Left ventricle myocardium inferior (tissue), 1 donor: ENCODE measurements at places on chromosomes 3 and 15. TPM values are rescaled to one million over a fixed set of nuclear protein-coding genes. Genes with fewer than 3 reads are reported as not detected.

DNA sequence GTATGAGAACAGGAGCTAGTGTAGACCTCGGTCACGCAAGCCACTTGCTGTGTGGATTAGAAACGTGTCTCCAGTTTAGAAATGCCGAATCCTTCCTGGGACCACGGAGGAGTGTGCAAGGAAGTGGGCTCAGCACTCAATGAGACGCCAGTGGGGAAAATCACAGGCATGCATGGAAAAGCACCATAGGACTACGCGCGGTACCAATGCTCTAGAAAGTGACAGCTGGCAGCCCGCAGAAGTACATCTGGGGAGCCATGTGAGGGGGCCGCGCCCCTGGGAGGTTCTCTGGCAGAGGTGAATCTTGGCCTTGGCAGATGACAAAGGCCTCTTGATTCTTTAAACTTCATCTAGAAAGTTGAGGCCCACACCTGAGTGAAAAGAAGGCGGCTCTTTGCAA lies 99.3 kb downstream of the LRRK1 start:
- DNase-seq = no peak

DNA sequence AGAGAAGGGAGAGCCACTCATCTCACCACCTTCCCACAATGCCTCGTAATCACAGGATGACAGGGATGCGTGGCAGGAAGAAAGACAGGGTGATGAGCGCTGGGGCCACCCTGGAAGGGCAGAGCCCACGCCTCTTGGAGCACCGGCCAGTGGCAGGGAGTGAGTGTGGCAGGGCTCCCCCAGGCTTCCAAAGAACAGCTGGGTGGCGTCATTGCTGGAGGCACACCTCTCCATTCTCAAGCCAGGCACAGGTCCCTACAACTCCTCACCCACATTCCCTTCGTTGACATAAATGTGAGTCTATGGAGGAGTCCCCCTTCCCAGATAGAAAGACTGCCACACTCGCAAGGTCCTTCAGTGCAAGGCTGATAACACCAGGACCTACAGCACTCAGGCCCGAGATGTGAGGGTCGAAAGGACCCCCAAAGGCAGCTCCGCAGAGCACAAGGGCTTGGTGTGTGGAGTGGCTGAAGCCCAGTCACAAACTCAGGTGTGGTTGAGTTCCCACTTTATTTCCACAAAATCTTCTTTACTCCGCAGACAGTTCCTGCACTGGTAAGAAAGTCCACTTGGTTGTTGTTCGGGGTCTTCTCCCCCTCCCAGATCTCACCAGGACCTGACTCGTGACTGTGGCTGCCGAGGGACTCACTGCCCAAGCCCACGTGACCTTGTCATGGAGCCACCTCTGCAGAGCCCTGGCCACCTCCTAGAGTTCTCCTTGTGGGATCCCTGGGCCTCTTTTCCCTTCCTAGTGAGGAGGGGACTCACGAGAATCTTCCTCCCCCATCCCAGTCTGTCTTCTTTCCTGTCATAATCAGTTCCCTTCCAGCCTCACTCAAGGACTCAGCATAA lies 22.4 kb upstream of the CORO2B start:
- no peak for DNase-seq

- no peak for DNase-seq
These were observed 148.6 kb upstream of the STT3B start for GRCh38 chr3:31384117-31384516.

DNA sequence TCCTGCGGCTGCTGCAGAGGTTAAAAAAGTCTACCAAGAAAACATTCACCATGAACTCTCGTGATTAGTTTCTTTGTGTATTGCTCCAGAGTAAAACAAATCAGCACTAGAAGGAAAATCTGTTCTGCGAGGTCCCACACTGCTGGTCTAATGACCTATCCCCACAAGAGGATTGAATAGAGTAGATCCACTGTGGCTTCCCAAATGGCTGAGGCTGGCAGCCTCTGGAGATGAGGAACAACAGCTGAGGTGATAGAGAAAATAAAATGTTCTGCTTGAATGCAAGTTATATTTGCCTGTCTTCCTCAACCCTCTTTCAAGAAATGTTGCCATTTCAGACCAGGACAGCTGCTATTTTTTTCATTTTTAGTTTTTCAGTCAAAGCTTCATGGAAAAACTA lies 883.3 kb downstream of the CADM2 start:
- DNase-seq = no peak

Gene TMEM212
- not detected for total RNA-seq

Gene SNTN
- not detected for total RNA-seq

Gene GOLGA6L7
- not detected for total RNA-seq
